CD4-positive, alpha-beta T cell treated with Interferon gamma for 1 hour (primary cell): ENCODE measurements at places on chromosomes 1 and 21.

- no peak for DNase-seq
These were observed 100.7 kb upstream of the TSPAN2 start for GRCh38 chr1:115189814-115190539.

- DNase-seq: no peak
These were observed 99.0 kb upstream of the HNRNPU start for GRCh38 chr1:244963231-244963826.

DNA sequence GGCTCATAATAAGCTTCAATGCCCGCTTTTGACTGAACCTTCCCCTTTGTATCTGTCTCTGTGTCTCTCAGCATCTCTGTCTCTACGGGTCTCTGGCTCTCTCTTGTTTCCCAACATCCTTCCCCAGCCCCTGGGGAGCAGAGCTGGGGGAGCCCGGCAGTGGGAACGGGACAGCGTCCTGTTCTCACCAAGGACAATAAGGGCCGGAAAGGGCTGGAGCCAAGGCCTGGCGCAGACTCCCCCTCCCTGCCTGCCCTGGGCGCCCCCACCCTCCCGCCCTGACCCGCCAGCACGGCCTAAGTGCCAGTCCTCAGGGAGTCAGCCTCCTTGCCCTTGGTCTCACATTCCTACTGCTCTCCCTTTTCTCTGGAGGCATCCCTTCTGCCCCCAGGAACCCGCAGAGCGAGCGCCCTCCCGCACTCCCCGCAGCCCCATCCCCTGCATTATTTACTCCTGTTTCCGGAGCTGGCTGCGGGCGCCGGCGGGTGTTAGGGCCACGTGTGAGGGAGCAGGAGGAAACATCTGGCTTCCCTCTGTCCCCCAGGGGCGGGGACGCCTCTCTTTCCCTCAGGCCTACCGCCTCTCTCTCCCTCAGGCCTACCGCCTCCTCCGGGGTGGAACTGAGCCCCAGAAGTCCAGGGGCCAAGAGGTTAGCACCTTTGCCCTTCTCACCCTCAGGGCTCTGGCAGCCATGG lies 6.5 kb downstream of the KRTCAP2 start:
- DNase-seq: no peak

GRCh38 chr1:37100310-37100709 lies 66.0 kb upstream of the GRIK3 start:
- DNase-seq: no peak

DNA sequence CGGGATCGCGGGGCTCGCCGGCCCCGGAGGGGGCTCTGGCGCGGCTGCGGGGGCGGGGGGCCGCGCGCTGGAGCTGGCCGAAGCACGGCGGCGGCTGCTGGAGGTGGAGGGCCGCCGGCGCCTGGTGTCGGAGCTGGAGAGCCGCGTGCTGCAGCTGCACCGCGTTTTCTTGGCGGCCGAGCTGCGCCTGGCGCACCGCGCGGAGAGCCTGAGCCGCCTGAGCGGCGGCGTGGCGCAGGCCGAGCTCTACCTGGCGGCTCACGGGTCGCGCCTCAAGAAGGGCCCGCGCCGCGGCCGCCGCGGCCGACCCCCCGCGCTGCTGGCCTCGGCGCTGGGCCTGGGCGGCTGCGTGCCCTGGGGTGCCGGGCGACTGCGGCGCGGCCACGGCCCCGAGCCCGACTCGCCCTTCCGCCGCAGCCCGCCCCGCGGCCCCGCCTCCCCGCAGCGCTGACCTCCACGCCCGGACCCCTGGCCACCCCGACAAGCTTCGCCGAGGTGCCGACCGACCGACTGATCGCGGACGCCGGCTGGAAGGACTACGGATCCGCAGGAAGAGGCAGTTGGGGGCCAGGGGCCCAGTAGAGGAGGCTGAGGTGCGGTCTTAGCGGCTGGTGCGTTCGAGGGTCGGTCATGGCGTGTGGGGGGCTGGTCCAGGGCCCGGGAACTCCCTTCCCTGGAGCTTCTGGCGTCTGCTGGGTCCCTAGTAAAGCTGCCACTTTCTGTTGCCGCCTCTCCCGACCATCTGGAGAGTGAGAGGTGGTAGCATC lies 711 bp downstream of the TRNP1 start:
- DNase-seq: no peak

- no peak for DNase-seq
These were observed 68.2 kb downstream of the BRINP2 start for GRCh38 chr1:177238967-177239366.

GRCh38 chr1:30037251-30038118 lies 685.9 kb downstream of the MATN1 start:
- no peak for DNase-seq

GRCh38 chr1:154741741-154742495 lies 128.2 kb downstream of the KCNN3 start:
- DNase-seq: no peak

DNA sequence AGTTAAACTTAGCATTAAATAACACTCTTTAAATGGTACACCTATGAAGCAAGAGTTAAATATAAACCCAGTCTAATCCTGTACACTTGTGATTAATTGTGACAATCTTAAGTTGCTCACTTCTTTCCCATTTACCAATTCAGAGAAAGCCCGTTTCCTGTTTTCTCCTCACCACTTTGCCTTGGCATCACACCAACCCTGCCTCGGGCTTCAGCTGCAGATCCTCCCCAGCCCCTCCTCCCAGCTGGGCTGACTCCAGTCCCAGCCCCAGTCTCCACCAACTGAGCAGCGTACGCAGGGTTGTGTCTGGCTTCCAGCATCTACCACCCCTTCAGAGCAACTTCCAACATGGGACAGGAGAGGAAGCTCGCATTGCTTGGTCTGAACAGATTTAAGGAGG lies 4.1 kb downstream of the PYCR2 start:
- no peak for DNase-seq

GRCh38 chr21:45219517-45219916 lies 68.2 kb downstream of the POFUT2 start:
- no peak for DNase-seq

- DNase-seq: no peak
These were observed 34.5 kb upstream of the SOD1 start for GRCh38 chr21:31624961-31625491.
